ENCODE measurements at places on chromosomes 16 and 17.

DNA sequence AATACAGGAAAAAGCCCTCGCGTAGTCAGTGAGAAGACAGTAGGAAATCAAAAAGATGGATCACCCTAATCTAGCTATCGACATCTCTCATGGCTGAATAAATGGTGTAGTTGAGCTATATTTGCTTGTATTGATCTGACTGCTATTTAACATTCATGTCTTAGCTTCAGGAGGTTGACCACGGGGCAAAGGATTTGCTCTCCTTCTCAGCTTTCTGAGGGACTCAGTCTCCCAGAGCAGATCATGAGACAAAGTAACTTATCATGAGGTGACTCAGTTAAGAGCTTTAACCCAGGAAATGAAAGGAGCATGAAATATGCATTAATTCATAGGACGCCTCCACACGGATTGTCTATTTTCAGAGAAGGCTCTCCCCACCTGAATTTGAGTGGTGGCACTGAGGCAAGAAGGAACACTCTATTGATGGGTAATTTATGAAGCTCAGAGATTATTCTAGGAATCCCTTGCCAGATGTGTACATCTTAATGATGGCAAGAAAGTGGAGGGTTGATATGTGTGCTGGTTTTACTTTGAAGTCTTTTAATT lies 608 bp downstream of the RBFOX1 start:
- no peak for DNase-seq

GRCh38 chr16:10729104-10730048 lies 14.3 kb upstream of the NUBP1 start:
- peak; percentile 26 for DNase-seq

- peak; percentile 3 for DNase-seq
Observed at GRCh38 chr17:2259769-2260536, 43.6 kb downstream of the SMG6 start.

DNA sequence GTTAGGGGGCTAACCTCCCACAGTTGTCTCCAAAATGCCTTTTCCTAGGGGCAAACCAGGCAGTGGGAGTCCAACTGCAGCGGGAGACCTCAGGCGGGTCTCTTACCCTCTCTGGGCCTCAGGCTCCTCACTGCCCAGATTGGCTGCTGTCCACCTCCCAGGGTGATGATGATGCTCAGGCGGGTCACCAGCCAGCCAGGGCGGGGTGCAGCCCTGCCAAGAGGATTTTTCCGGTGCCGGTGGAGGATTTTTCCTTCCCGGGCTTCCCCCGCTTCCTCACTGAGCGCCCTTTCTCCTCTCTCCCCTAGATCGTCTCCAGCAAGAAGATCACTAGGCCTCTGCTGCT lies 22.8 kb downstream of the CPNE2 start:
- no peak for DNase-seq

- DNase-seq = peak; percentile 59
Observed at GRCh38 chr17:48259694-48260291, 152.2 kb downstream of the SNX11 start.
